ENCODE measurements at places on chromosomes 1 and 21.

GRCh38 chr21:32256251-32256650 is 22.6 kb downstream of the MIS18A start:
- no peak for DNase-seq

GRCh38 chr1:22562584-22563583 is at the start of gene EPHA8:
Gene EPHA8, plus strand, starts transcription at chr1:22563489. Its CDS starts 147 bp downstream, at chr1:22563636.
- no peak for DNase-seq

DNA sequence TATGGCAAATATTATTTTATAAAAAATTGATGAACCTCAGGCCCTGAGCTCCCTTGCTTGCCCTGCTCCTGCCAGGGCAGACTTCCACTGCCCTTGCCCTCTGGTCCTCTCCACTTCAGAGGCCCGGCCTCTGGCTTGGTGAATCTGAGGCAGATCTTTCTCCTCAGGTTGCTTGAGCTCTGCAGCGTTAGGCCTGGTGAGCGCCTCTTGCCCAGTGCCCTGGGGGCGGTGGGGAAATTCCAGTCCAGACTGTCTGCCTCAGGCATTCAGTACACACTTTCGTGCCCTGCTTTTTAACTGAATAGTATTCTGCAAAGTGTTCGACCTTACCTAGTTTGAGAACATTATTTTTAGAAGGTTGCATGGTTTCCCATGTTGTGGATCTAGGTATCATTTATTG is 98.2 kb downstream of the PCBP3 start:
- no peak for DNase-seq

GRCh38 chr1:234968451-234968850 is 160.2 kb downstream of the TOMM20 start:
- no peak for DNase-seq

DNA sequence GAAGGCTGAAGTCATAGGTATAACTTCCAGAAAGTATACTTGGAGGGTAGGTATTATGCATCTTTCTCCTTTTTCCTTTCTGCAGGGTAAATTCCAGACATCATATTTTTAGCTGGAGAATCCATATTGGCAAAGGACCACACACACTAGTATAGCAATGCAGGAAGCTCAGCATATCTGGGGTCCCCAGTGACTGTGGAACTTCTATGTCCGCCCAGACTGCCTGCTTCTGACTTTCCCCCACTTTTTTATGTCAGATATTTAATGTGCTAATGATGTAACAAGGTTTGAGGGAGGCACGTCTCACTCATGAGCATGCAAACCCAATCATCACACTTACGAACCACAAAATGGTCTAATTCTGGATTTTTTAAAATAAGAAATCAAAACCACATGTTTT is 90.4 kb downstream of the BACH1 start:
- no peak for DNase-seq

- DNase-seq, result peak; percentile 45
Observed at GRCh38 chr1:228198977-228199590, 8.8 kb upstream of the OBSCN start.

GRCh38 chr1:54989473-54989872 is 9.0 kb downstream of the TMEM61 start:
- DNase-seq, result no peak

GRCh38 chr1:7670334-7671145 is 100.6 kb upstream of the VAMP3 start:
- no peak for DNase-seq

GRCh38 chr1:212479188-212479587 is 46.5 kb downstream of the NENF start:
- no peak for DNase-seq

DNA sequence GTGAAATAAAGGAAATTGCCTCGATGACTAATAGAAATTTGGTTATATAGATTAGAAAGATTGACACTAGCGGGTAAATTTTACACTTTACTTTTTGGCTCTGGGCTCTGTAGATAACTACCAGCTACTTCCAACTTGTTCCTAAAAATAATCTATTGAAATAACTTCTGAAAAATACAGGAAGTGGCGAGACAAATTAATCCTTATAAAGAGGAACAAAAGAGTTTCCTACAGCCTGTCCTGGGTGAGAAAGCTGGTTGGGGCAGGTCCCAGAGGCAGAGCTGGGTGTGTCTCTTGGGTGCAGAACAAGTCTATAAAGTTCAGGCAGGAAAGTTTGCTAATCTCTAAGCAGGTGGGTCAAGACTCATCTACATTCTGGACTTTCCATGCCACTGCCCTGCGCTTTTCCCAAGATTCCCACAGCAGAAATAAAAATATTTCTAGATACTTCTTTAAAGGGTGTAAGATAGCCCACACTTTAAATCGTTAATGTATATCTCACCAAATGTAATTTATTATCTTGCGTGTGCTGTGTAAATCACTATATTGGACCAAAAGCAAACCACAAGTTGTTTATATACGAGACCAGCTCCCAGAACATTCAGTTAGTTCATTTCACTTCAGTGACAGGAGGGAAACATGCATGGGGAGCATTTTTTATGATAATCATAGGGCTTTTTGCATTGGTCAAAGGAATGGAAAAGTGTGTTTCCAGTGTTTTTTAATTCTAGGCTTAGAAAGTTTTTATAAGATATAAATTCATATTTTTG is 70.1 kb upstream of the NRIP1 start:
- no peak for DNase-seq

DNA sequence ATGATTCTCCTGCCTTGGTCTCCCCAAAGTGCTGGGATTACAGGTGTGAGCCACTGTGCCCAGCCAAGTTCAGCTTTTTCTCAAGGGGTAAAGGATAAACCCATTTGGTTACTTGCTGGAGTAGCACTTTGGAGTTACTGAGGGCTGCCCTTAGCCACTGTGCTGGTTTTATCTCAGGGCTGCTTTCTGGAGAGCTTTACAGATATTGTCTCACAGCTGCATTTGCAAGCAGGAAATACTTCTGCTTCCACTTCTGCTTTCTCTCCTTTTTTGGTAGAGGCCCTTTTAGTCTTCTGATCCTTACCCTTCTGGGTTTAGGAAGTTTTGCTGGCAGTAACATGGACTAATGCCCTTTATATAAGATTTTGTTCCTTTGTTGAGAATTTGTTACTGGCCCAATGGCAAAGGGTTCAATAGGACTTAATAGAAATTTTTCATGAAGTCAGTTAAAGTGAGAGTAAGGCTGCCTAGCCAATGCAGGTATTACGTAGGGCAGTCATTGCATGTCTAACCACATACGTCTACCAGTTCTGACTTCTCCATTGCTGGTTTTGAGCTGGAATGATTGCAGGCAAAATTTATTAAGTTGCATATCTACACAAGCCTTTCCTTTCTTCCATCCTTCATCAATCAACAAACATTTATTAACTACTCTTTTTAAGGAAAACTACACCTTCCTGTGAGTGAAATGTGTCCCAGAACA is 24.4 kb downstream of the CAP1 start:
- DNase-seq, result no peak

GRCh38 chr1:204307334-204307883 is 52.3 kb downstream of the PLEKHA6 start:
- DNase-seq, result no peak

DNA sequence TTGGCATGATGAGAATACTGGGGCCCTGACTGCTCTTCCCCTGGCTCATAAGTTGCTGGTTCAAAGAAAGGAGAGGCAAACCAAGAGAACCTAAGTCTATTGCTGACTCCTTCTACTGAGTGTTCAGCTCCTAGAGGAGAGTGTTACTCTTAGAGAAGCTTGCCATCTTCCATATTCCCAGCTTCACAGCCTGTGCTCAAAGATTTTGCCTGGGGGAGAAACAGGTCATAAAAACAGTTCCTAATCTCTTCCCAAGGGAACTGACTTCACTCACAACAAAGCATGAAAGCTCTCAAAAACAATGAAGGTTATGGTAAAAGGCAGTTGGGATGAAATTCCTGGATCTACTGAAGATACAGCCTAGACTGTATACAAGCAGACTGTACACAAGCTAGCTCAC is 37.1 kb downstream of the LRRC40 start:
- no peak for DNase-seq

GRCh38 chr1:19484798-19485361 is 459 bp downstream of the CAPZB start:
- DNase-seq, result no peak

- DNase-seq, result peak; percentile 59
Observed at GRCh38 chr1:162030759-162031280, 7.2 kb upstream of the OLFML2B start.

GRCh38 chr1:117942293-117942692 is 12.8 kb downstream of the WDR3 start:
- DNase-seq, result no peak

DNA sequence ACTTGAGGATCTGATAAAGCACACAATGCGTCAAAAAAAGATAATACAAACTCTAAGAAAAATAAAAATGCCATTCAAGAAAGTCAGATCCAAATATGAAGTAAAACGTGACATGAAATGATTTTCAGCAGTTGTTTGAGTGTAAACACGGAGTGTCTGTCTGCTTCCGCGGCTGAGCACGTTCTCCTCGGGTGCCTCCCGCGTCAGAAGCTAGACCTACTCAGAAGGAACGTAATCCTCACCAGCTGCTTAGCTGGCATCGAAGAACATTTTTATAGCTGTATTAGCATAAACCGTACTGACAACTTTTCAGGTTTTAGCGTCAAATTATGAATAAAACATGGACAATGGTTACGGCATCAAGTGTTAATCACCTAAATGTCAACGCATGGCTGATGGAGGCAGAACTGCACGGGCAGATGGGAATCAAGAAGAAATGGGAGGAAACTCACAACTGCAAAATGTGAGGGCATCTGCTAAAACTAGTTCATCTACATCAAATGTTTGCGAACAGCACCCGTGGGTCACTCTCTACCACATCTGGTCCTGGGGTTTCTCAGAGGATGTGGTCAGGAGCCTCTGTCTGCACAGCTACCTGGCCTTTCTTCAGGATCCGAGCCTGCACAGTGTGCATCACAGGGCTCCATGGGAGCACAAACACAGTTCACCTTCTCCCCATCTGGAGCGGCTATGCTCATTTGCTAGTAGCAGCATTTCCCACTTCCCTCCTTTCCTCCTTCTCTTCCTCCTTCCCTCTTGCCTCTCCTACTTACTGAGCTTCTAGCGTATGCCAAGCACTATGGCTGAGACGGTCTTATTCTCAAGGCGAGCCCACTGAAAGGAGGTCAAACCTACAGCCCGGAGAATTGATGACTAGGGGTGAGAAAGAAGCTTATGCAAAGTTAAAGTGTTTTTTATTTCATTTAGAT is 40.0 kb downstream of the RCAN1 start:
- DNase-seq, result no peak

DNA sequence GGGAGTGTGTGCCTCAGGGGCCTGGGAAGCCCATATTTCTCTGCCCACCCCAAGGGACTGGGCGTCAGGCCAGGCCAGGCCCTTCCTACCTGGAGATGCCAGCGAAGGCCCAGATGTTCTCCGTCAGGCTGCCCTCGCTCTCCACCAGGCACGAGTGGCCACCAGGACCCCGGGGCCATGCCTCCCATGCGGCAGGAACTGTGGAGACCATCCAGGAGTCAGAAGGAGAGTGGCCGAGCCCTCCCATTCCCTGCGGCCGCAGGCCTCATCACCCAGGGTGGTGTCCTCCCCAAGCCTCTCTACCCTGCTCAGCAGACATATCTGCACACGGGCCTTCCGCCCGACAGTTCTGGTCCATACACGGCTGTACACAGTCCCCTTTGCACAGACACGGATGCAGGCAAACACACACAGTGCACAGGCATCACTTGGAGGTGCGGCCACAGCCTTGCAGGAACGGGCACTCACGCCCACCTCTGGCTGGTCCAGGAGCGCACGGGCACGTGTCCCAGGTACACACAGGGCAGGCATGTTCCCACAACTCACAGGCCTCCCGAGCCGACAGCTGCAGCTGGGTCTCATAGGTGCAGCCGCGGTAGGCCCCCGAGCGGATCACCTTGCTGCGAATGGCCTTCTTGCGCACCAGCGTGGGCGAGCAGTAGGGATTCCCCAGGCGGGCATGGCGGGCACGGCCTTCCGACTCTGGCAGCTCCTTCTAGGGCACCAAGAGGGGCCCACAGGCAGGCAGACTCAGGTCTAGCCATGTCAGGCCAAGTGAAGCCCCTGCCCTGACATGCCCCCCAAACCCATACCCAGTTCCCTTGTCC is 5.9 kb upstream of the KIF17 start:
- DNase-seq, result no peak

GRCh38 chr1:245258271-245258920 is 103.6 kb downstream of the KIF26B start:
- peak; percentile 70 for DNase-seq

DNA sequence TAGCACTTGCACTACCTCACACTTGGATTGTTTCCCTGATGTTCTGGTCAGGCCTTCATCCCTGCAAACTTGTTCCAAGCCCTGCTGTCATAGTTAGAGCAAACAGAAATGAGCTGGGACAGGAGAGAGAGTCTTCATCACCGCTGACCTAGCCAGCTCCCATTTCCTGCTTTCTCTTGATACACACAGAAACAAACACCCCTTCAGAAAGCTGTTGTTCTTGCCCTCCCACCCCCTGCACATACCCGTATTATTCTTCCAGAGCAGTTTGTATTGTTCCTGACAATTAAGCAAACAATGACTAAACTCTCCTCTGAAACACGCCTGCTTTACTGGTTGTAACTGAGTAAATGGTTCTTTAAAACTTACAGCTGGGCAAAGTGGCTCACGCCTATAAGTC is 2.9 kb upstream of the SYT2 start:
- DNase-seq, result peak; percentile 78

GRCh38 chr1:66676613-66677298 is 75.5 kb upstream of the DYNLT5 start:
- DNase-seq, result no peak

DNA sequence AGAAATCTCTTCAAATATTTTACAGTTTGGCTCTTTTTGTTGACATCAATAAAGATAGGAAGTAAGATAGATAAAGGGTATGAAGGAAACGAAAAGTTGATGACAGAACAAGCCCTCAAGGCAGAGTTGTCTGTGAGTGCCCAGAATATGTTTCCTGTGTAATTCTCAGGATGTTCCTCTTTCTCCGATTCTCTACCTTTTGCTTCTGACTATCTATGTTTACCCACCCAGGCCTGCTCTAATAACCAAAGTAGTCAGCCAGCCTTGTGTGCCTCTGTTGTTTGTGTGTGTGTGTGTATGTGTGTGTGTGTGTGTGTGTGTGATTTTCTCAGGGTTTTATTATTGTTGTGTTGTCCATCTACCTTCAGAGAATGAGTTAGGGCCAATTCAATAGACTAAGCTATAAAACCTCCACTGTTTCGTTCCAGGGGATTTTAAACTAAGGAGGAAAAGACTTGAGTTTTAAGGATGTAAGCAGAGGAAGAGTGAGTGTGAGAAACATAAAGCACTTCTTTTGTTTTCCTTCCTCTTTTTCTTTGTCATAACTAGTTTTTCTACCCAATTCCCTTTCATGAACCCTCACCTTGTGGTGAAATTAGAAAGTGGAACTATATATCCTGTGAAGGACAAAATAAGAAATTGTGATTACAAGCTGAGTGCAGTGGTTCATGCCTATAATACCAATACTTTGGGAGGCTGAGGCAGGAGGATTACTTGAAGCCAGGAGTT is 627.4 kb upstream of the NR5A2 start:
- DNase-seq, result no peak
